ENCODE measurements at places on chromosomes 7 and 10. TPM values are rescaled to one million over a fixed set of nuclear protein-coding genes. Genes with fewer than 3 reads are reported as not detected.

GRCh38 chr10:75540981-75541380, 109.6 kb downstream of the LRMDA start:
- DNase-seq: no peak

DYDC2 gene
- 0.13 TPM for polyA plus RNA-seq

- no peak for DNase-seq
Measured at GRCh38 chr10:33067481-33067880, 109.5 kb upstream of the ITGB1 start.

- no peak for DNase-seq
Measured at GRCh38 chr7:13524076-13524475, 465.4 kb downstream of the ETV1 start.

HOXA5 gene
- polyA plus RNA-seq: 2.9 TPM

FAM25G gene
- 1.1 TPM for polyA plus RNA-seq

GPR15LG gene
- not detected for polyA plus RNA-seq

- no peak for DNase-seq
Measured at GRCh38 chr10:114286921-114287320, 47.9 kb downstream of the VWA2 start.

DNA sequence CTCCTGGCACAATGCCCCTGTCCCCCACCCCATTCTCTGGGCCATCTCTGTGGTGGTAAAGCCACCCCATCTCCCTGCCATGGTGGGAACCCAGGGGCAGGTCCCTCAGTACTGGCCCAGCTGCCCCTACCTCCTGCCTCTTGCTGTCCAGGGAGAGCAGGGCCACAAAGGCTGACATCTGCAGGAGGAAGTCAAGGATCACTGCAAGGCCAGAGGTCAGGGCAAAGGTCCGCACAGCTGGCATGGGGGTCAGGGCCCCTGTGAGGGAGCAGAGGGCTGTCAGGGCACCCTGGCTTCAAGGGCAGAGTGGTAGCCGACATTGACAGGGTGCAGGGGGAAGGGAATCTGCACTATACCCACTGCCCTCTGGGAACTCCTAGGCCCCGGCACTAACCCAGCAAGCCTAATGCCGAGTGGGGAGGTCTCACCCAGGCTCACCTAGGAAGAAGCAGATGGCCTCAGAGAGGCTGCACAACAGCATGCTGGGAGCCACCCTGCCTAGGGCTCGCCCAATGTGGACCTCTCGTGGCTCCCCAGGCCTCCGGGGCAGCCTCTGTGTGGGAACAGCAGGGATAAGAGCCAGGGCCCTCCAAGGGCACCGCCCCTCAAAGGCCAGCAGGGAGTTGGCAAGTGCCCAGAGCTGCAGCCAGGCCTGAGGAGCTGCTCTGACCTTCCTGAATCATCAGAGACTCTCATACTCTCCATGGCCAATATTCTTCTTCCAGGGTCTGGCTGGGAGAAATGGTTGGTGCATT, 7.7 kb downstream of the NPC1L1 start:
- no peak for DNase-seq

ADAP1 gene
- 1.1 TPM for polyA plus RNA-seq

DNA sequence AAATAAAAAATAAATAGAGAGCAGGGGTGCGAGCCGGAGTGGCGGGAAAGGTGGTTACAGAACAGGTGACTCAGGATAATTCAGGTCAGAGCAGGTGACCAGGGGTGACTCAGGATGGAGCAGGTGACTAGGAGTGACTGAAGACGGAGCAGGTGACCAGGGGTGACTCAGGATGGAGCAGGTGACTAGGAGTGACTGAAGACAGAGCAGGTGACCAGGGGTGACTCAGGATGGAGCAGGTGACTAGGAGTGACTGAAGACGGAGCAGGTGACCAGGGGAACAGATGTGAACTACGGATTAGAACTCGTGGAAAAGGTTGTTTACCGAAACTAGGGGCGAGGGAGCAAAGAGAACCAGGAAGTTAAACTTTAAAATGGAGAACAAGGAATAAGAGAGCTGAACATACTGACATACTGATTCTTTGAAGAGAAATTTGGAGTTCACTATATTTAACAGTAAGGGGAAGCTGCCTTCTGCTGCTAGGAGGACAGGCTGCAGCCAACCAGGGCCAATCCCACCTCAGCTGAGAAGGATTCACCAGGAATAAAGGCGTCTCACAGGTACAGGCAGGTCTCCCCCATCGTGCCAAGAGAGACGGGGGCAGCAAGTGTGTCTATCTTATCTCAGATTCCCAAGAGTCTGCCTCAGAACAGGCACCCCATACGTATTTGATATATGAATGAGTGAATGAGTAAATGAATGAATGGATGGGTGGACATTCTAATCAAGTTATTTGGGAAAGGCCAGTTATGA, 101.3 kb downstream of the CPXM2 start:
- no peak for DNase-seq

SAMD9L gene
- 0.70 TPM for polyA plus RNA-seq

CELF2 gene
- 0.04 TPM for polyA plus RNA-seq

SDK1 gene
- 0.29 TPM for polyA plus RNA-seq

DNA sequence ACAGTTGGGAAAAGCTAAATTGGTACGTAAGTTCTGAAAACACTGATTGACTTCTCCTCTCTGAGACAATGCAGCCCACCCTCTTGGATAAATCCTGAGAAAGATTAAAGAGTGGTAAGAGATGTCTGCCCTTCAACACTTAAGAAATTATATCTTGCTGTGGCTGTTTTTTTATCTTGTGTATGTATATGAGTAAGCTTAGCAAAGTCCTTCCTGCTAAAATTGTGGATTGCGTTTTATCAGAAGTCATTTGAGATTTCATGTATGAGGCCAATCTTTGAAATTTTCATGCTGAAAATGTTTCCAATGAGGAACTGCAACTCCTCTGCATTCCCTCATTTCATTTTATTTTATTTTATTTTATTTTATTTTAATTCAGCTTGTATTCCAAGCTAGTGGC, 106.2 kb upstream of the INHBA start:
- no peak for DNase-seq

GRCh38 chr10:55410415-55410885, 609.4 kb upstream of the PCDH15 start:
- no peak for DNase-seq

DNA sequence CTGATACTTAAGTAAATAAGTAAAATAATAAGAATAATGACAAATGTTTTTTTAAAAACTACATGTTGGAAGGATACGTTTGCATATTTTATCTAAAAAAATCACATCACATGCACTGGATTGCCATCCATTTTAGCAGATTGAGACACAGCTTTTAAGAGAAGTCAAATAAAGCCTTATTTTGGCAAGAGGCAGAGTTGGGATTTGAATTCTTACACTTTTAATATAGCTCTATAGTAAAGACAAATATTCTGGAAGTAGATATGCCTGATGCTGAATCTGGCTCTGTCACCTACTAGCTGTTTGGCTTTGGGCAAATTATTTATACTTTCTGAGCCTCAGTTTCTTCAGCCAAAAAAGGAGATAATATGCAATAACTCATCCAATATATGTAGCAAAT, 386.4 kb downstream of the ETV1 start:
- no peak for DNase-seq

DNA sequence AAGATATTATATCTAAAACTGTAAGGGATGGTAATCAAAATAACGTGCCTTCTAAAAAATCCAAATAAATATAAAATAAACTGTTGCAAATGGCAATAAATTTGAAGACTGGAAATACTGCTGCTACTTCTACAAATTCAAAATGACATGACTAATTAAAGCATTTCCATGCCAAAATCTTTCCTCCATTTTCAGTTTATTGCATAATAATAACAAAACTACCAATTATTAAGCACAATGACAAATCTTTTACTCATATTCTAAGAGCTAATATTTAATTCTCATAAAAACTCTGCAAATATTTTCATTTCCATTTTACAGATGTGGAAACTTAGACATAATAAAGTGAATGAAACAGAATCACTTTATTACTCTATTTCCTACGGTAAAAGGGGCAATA, 38.8 kb upstream of the NEBL start:
- DNase-seq: no peak

TYW1B gene
- polyA plus RNA-seq: 2.8 TPM

All from A549 (cell line).